ENCODE measurements at places on chromosomes 1 and 21.
A peak's percentile ranks its signal among the peaks of the same experiment; 100 is the strongest.

GRCh38 chr1:11749203-11749689 is 12.7 kb upstream of the C1orf167 start:
- peak; percentile 8 for DNase-seq

GRCh38 chr1:17335821-17336710 is 28.1 kb downstream of the PADI4 start:
- DNase-seq, result peak; percentile 59

- peak; percentile 17 for DNase-seq
Observed at GRCh38 chr1:23473037-23473800, 10.8 kb downstream of the ASAP3 start.

GRCh38 chr1:213014642-213015041 is 1.0 kb downstream of the ANGEL2 start:
- DNase-seq, result peak; percentile 8

- DNase-seq, result peak; percentile 37
Observed at GRCh38 chr1:202365092-202365815, 16.8 kb downstream of the PPP1R12B start.

DNA sequence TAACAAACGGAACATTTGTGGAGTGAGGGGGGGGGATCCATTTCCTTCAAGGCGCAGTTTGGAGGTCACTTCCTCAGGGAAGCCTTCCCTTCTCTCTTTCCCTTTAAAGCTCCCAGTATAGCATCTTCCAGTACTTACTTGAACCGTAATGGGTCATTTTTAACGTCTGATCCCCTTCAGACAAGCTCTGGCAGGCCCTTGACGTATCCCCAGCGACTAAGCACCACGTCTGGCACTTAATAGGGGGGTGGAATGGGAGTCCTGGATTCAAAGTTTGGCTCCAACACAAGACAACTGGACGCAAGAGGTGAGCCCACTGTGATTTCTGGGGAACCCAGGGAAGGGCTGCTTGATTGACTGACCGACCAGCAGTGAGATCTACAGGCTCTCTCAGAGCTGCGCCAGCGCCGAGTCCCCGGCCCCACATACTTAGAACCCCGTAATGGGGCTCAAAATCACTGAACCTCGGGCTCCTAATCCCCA is 441 bp downstream of the YARS1 start:
- peak; percentile 42 for DNase-seq

GRCh38 chr1:182348961-182349747 is 42.4 kb downstream of the GLUL start:
- DNase-seq, result no peak

GRCh38 chr1:244019982-244020485 is 31.0 kb upstream of the ZBTB18 start:
- peak; percentile 26 for DNase-seq

- peak; percentile 76 for DNase-seq
Observed at GRCh38 chr1:6625584-6626149, 999 bp downstream of the THAP3 start.

DNA sequence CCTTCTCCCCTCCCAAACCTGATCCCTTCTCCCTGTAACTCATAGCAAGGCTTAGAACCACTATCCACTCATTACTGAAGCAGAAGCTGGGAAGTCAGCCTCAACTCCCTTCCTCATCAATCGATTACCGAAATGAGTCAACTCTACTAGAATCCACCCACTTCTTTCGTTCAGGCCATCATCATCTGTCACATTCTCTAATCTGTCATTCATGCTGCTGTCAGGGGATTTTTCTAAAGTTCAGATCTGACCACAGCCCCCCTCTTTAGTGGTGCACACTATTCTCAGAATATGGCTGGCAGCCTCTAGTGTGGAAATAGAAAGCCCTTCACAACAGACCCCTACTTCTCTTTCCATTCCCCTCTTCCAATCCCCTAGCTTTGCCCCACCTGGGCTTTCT is 5.1 kb downstream of the NT5C1A start:
- no peak for DNase-seq

DNA sequence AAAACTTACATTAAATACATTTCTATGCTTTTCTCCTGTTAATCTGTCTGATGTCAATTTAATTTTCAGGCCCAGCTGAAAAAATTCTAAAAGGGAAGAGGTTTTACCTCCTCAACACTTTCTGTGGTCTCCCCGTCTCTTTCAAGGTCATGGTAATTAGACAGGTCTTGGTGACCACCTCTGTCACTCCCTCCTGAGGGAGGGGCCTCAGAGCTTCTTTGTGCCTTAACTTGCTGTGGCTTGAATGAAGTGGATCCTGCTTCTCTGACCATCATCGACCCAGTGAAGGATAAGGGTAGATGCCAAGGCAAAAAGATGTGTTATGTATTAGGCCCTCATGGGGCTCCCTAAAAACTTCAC is 40.8 kb upstream of the OSBPL9 start:
- no peak for DNase-seq

GRCh38 chr1:5856246-5856815 is 135.9 kb downstream of the NPHP4 start:
- no peak for DNase-seq

GRCh38 chr1:58829866-58830265 is 46.0 kb upstream of the JUN start:
- peak; percentile 90 for DNase-seq

DNA sequence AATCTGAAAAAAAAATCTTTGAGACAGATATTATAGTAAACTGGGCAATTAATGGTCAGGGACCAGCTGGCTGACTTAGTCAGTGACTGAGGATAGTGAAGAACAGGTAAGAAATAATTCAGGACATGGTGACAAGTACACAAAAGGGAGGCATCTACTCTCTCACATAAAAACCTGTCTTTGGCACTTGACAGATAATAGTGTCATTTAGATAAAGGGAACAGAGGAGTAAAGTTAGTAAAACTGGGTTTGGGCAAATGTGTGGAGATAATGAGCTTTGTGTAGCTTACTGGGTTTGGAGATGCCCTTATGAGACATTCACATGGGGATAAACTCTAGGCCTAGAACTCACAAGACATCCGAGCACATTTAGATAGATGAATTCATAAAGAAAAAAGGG is 4.0 kb downstream of the SSX2IP start:
- DNase-seq, result no peak

GRCh38 chr1:216627252-216627651 is 96.0 kb downstream of the ESRRG start:
- no peak for DNase-seq

DNA sequence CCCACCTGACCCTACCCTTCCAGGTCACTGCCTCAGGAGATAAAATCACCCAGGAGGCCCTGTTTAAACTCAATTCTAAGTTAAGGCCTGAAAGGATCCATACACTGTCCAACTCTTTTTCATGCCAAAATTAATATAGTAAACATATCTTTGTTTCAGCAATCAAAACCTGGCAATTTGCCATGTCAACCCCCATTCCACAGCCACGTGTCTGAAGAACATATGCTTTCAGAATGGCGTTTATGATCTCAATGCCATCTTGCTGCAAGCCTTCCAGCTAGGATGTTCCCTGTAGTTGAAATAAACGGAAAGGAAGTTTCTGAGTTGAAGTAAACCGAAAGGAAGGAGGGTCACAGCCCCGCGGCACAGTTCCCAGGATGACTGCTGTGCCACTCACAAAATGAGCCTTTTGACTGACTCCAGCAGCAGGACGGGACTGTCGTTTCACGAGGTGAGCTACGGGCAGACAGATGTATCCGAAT is 472.0 kb downstream of the SMYD3 start:
- peak; percentile 25 for DNase-seq

DNA sequence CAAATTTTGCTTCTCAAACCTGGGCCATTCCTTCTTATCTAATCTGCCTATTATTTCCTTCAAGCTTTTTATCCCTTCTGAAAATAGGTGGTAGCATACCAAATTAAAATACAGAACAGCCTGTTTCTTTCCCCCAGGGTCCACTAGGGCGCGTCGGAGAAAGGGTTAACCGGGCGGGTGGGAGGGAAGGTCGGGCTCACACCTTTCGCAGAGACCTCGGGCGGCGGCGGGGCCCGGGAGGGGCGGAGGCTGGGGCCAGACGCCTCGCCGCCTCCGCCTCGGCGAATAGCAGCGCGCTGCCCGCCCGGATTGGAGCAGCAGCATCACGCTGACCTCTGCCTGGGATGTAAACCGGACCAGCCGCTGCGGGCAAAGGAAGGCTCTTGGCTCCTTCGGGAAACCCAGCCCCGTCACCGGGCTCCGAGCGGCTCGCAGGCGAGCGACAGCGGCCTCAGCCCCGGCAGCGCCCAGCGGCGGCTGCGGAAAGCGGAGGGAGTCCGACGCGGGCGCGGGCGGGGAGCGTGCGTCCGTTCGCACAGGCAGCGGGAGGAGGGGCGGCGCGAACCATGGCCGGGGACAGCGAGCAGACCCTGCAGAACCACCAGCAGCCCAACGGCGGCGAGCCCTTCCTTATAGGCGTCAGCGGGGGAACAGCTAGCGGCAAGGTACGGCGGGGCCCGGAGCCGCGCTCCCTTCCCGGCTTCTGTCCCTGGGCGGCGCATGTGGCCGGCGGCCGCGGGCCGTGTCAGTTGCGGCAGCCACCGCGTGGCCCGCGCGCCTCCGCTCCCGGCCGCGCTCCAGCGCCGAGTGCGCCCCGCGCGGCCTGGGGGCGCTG is at the start of gene UCK2:
Gene UCK2 (plus strand): TSS at position 347 of the 835 bp plus-strand sequence. CDS start 220 bp downstream, at position 567.
- peak; percentile 76 for DNase-seq

DNA sequence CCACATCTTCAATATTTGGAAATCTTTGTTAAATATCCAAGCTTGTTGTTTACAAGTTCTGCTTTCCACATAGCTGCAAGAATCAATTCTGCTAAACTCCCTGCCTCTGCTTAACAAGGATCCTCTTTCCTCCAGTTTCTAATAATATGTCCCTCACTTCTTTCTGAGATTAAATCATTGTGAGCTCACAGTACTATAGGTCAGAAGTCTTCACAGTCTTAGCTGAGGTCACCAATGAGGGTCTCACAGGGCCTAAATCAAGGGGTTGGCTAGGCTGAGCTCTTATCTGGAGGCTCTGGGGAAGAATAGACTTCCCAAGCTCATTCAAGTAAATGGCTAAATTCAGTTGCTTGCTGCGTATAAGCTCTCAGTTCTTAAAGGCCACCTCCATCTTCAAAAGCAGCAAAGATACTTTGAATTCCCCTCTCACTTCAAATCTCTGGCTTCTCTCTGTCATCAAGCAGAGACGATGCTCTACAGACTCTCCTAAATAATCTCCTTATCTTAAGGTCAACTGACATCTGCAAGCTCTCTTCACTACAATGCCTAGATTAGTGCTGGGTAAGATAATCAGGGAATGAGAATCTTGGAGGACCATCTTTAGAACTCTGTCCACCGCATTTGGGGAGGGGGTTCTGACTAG is 175.3 kb downstream of the PLPPR4 start:
- no peak for DNase-seq

DNA sequence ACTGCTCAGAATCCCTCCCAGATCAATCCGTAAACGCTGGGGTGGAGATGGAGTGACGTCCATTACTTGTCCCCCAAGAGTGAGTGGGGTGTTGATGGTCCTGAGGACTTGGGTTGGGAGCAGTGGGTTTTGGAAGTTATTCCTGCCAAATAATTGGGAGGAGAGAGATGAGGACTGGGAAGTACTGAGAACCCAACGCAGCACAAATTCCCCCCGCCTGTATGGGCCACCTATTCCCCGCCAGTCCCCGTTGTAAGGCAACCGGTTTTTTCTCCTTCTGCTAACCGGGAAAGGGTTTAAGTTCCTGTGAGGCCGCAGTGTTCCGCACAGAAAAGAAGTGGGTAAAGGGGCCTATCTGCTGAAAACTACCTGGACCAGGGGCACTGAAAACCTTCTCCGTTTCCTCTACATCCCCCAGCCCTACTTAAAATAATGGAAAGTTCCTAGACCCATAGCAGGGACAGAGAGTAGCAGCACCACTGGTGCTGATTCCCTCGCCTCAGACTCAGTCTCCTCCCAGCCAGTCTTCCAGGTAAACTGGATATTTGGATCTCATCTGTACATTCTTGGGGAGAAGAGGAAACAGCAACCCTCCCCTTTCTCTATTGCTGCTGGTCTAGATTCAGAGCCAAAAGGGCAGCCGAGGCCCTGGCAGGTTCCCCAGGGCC is 738 bp downstream of the LURAP1 start:
- DNase-seq, result no peak

DNA sequence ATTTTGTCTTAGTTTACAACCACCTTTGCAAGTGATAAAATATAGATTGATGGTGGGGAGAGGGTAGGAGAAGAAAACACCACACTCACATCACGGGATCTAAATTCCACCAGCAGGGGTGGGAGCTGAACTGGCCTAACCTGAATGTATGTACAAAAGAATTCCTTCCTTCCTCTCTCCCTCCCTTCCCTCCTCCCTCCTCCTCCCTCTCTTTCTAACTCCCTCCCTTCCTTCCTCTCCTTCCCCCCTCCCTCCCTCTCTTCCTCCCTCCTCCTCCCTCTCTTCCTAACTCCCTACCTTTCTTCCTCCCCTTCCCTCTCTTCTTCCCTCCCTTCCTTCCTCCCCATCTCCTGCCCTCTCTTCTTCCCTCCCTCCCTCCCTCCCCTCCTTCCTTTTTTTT is 40.2 kb downstream of the HIVEP3 start:
- DNase-seq, result no peak

DNA sequence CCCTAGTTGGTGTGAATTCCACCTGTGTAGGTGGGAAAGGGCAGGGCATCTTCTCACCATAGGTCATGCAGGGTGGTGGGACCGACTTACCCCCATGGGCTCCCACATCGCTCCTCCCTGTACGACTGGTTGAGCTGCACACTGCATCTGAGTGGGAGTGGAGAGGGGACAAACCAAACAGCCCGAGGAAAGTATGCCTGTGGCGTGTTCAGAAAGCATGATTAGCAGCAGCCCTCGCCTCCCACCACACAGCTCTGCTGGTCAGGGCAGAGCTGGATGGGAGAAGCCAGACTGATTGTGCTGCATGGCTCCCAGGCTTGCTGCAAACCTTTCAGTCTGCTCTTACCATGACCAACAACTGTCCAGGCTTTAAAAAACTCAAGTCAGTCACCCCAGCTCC is 24.4 kb downstream of the VANGL1 start:
- no peak for DNase-seq

DNA sequence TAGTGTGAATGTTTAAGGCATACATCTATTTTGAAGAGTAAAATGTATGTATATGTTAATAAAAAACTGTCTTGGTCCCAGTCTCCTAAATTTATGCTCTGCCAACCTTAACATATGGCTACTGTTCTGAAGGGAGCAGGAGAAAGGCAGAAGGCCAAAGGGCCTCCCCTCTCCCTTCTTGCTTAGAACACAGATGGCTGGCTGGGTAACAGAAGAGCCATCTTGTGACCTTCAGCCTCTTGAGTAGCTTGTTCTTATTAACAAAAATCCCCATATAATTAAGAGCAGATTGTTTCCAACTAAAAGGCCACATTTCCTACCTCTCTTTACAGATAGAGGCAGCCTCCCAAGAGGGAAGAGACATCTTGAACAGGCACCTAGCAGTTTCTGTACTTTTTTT is 36.1 kb downstream of the EPB41 start:
- DNase-seq, result no peak

DNA sequence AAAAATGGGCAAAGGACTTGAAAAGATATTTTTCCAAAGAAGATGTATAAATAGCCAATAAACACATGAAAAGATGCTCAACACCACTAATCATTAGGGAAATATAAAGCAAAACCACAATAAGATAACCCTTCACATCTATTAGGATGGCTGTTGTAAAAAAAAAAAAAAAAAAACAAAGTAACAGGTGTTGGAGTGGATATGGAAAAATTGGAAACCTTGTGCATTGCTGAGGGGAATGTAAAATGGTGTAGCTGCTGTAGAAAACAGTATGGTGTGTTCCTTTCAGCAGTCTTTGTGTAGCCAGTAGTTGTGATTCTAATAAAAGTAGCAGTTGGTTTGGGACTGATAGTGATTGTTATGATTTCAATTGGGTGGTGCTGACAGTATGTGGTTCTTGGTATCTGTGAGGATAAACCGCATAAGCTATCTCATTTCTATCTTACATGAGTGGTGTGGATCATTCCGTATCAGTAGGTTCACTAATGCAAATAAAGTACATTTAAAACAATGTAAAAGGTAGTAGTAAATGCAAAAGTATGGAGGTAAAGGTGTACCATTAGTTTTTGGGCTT is 19.9 kb downstream of the MAN1A2 start:
- no peak for DNase-seq

All from fibroblast of skin of right biceps (primary cell).